ENCODE measurements at places on chromosomes 2 and 18.

GRCh38 chr2:236093134-236093533 is 75.1 kb downstream of the GBX2 start:
- DNase-seq: no peak

DNA sequence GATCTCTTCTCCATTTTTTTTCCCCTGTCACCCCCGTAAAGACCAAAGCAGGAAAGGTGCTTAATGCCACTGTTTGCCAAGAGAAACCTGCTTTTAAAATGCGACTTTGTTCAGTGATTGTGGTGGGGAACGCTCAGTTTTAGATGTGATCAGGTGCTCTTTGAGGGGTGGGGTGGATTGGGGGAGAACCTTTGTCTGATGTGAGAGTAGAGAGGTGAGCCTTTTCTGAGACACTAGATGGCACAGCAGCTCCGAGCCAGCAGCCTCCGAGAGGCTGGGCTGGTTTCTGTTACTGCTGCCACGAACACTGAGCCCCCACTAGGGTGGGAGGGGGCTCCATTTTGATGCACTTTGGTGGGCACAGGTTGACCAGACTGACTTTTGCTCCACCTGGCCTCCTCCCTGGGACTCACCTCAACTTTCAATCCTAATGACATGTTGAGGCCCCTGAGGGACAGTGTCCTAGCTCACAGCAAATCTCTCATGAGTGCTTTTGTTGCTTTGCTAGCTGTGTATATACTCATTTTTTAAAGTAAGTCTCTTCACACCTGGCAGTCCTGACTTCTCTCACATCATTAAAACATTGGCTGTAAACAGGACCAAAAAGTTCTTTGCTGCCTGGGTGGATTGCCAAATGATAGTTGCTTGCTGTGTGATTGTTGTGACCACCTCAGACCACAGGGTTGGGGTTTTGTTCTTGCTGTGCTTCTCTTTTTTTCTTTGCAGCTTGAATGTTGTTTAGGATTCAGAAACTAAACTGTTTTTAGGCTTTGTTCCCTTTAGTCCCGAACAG is 98.2 kb upstream of the MAP3K20 start:
- DNase-seq: no peak

GRCh38 chr2:38829971-38830370 is 45.8 kb downstream of the DHX57 start:
- DNase-seq: no peak

GRCh38 chr2:69721022-69721421 is 20.9 kb upstream of the ANXA4 start:
- no peak for DNase-seq

DNA sequence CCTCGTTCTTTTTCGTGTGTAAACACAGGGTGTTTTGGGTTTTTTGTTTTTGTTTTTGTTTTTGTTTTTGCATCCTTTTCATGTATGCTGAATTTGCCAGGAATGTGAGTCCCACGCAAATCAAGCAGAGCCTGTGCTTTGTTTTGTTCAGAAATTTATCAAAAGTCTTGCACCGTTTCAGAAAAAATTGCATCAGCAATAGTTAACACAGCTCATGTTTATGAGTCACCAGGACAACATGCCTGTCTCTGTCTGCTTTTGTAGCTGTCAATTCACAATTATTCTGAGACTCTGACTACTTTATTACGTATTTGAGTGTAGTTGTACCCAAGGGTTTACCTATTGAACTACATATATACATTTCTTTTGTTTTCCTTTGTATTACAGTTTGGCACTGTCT is 38.3 kb downstream of the MRPL44 start:
- no peak for DNase-seq

- DNase-seq: no peak
These were observed 1.5 kb upstream of the GMCL1 start for GRCh38 chr2:69827796-69828540.

GRCh38 chr2:61165946-61166345 is 4.0 kb downstream of the C2orf74 start:
- DNase-seq: no peak

DNA sequence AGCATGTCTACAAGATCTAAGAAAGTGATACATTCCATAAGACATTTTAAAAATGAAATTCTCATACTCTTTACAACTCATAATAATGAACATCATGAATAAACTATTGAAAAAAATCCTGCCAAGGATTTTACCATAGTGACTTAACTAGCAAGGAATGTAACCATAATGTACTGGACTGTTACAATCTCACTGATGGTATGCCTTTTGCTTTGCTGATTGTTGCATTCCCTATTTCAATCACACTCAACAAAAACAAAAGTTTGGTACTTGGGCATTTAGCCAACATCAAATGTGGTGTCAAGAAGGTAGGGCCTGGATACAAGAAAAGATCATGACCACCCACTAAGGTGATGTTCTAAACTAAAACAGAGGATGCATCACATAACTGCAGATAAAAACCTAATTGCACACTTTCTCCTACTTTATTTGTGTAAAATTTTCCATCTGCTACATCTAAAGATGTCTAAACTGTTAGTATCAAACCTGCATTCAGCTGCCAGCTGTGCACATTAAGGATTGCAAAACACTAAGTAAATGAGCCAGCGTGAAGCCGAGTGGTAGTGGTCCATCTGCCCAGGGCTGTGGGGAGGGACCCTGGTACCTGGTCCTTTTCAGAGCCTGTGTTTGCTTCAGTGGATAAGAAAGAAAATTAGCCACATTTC is 564.4 kb downstream of the ZEB2 start:
- DNase-seq: no peak

GRCh38 chr2:50635824-50636223 is 396.1 kb downstream of the NRXN1 start:
- DNase-seq: no peak

DNA sequence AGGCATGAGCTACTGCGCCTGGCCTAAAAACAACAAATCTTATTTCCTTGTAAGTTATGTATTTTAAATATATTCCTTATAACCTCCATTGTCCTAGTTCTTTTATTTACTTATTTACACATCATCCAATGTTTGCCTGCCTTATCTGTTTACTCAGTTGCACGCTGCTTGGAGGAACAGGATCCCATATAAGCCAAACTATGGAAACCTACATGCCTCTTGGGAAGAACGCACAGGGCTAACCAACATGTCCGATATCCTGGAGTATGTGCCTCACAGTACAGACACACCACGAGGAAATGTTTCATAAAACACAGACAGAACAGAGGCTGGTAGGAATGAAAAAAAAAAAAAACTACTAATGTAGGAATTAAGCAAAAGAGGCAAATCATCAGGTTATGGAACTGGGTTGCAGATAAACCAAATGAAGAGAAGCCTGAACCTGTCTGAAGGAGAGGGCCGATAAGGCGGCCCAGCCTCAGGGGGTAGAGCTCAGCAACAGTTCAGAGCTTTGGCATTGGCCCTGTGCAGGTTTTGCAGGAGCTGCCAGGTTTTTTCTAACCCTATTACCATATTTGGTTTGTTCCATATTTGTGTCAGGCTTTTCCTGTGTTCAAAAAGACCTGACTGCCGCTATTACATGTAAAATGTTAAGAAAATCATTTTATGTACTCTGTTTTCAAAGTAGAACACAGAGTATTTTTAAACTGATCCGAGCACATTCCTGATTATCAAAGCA is 19.9 kb upstream of the SP3 start:
- DNase-seq: no peak

- no peak for DNase-seq
These were observed 75.5 kb upstream of the ZNF532 start for GRCh38 chr18:58788971-58789875.

GRCh38 chr2:225117051-225117716 is 74.9 kb upstream of the DOCK10 start:
- DNase-seq: no peak

Measured in stimulated activated CD8-positive, alpha-beta memory T cell treated with anti-CD3 and anti-CD28 coated beads, Interleukin-15, amount 100 ng/mL, for 24 hours (primary cell).